NCI-H2029 treated with DMSO at 0.1 percent for 48 hours (cell line): ENCODE measurements at places on chromosomes 1 and 21.

DNA sequence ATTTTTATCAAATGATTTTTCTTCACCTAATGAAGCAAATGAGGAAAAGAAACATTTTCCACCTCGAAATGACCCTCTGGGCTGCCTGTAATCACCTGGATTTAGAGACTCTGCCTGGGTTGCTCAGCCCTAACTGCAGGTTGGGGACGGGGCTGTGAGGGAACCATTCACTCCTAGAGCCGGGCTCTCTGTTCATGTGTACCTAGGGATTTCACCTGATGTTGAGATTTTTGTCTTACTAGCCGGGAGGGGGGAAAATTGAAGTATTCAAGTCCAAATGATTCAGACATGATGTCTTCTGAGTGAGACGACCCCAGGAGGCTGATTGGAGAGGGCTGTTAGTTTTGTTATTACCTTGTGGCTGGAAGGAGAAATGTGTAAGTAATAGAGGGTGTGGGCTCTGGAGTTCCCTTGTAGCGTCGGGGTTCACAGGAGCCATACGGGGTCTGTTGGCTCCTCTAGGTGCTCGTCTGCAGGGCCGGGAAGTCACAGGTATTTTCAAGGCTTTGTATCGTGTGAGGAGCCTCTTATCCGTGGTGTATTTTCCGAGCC lies 42.3 kb upstream of the PWP2 start:
- no peak for DNase-seq

DNA sequence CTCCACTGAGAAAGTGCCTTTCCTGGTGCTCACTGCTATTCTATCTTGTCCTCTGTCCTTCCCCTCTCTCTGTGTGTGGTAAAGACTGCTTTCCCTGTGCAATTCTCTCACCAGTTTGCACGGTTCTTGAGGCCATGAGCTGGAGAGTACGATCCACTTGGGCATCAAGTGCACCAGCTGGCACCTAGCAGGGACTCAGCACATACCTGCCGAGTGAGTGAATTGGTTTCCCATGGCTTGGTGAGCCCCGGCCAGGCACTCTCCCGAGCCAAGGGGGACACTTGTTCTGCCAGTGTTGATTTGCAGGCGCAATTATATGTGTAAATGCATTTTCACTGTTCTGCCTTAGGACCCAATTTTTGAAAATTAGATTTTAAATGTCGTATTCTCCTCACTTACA lies 313.5 kb downstream of the DISC1 start:
- peak; percentile 31 for DNase-seq

DNA sequence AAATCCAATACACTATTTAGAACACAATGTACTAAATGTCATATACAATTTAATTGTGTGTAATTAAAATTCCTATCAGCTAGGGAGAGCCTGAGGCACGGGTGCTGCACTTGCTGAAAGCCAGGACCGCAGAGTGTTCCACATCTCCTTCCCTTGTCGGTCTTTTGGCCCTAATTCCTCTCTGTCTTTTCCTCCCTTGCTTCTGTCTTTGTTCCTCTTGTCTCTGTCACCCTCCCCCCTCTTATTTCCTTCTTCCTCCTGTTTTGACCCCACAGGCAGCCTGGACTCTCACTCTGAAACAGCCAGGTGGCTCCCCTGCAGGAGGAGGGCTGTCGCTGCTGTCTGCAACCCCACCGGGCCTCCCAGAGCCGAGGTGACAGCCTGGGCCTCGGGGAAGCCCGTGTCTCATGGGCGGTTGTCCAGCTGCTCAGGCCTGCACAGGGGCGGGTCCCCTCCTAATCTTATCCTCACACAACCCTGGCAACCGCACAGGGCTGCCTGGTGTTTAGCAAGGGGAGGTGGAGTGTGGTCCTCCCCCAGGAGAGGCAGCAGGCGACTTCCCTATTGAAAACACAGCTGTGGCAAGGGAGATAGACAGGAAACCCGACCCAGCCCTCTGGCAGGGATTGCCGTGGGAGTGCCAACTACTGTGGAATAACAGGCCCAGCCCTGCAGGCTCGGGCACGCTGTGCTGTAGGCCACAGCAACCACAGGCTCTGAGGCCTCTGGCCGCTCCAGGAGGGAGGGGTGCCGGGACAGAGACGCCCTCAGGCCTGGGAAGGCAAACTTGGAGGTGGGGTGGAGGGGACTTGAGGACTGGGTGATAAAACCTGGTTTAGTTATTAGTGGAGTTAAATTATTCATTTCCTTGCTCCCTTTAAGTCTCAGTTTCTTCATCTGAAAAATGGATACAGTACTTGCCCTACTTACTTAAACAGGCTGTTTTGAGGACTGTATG lies 68.8 kb upstream of the WDR26 start:
- peak; percentile 67 for DNase-seq

DNA sequence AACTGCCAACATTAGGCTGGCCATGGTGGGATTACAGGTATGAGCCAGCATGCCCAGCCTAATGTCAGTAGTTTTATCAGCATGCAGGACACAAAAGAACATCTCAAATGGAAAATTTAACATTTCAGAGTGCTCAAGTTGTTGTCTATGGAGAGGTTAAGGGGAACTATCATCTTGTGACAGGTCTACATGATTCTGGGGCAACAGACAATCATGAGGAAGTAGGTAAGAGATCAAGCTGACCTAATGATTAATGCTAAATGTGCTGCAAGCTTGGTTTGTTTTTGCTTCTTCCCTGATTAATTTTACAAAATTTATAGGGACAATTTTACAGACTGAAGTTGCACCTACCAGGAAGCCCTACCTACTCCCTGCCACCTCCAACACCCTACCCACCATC lies 36.6 kb downstream of the FMO4 start:
- no peak for DNase-seq
